Activated T-cell treated with anti-CD3 and anti-CD28 coated beads, Interleukin-2, amount 50 U/mL, for 1 hour (primary cell): ENCODE measurements at places on chromosomes 2 and 18.
A peak's percentile ranks its signal among the peaks of the same experiment; 100 is the strongest.

GRCh38 chr18:48545757-48546321 lies 7.0 kb downstream of the CTIF start:
- DNase-seq = no peak

DNA sequence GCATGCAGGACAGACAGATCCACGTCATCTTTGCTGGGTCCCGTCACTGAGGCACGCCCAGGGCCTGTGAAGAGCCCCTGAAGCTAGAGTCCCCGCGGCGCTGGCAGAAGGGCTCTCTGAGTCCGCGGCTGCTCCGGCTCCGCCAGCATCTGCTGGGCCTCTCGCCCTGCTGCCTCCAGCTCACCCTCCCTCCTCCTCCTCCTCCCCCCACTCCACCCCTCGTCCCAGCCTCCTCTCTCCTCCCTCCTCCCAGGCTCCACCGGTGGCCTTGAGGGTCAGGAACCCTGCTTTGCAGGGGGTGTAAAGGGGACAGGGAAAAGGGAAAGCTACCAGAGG lies at the start of gene TNS1:
Gene TNS1 (minus strand): TSS at position 151 of the 336 bp plus-strand sequence. CDS start 123 bp downstream, at position 28.
- no peak for DNase-seq

DNA sequence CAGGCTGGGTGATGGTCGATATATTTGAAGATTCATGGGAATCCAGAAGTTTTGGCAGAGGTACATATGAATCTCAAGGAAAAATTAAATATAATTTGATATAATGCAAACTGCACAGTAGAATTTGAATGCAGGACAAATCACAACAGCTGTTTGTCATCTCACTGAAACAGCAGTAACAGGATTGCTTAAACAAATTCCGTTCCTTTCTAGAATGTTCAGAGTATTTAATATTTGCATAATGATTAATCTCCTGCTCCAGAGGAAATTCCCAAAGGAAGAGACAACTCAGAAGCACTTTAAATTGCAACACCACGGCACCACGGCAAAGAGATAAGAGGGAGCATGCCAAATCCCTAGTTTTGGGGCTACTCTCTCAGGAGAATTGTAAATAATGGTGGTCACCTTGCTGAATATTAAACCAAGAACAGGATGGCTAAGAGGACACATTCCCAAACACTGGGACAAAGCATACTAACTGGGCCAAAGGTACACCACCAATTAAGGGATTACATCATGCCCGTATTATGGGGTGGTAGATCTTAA lies 67.8 kb upstream of the MAP4K3 start:
- no peak for DNase-seq

DNA sequence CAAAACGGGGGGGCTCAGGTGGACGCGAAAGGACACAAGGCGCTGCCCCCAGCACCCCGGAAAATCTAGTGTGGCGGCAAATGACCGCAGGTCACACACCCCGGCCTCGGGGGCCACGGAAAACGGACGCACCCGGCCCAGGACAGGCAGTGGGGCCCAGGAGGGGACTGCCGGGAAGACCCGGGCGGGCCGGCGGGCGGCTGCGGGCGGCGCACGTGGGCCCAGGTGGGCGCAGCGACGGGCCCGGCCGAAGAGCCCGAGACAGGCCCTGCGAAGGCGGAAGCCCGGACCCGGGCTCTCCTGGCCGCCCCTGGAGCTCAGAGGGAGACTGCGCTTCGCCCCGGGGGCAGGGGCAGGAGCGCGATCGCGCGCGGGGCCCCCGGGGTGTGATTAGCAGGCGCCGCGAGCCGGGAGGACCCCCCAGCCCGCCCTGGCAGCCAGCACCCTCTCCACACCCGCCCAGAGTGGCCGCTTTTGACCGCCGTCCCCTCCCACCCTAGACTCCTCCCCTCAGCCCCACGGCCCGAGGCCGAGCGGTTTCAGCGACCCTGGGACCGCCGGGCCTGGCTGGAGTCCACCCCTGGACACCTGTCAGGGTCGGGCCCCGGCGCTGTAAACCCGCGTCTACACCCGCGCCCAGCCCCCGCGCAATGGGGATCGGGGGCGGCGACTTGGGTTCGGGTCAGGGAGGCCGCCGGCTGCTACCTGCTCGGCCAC lies 773 bp downstream of the MBP start:
- DNase-seq = peak; percentile 56
